ENCODE measurements at places on chromosomes 1 and 21.

DNA sequence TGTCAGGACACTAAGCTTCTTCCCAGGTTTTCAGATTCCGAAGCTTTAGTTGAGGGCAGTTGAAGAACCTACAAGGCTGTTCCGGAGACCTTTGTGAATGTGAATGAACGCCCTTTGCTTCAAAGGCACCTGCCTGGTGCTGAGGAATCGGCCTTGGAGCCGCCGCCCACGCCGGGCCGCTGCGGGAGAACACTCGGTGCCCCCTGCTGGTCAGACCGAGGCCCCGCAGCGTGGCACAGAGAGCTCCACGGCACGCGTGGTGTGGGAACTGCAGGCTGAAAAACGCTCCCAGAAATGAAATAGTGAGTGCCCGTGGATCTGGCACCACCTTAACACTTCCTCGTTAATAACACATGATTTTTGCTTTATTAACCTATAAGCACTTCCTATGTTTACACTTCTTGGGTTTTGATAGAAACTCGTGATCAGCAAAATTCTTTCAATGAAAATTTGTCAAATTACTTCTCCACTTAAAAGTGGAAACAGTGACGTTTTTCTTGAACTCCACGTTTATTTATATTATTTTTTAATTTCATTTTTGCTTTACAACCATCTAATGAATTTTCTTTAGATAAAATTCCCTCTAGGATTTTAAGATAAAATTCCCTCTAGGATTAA, 460.6 kb downstream of the DSCAM start:
- DNase-seq: no peak

- DNase-seq: no peak
These were observed 21.3 kb downstream of the SOAT1 start for GRCh38 chr1:179314928-179315327.

DNA sequence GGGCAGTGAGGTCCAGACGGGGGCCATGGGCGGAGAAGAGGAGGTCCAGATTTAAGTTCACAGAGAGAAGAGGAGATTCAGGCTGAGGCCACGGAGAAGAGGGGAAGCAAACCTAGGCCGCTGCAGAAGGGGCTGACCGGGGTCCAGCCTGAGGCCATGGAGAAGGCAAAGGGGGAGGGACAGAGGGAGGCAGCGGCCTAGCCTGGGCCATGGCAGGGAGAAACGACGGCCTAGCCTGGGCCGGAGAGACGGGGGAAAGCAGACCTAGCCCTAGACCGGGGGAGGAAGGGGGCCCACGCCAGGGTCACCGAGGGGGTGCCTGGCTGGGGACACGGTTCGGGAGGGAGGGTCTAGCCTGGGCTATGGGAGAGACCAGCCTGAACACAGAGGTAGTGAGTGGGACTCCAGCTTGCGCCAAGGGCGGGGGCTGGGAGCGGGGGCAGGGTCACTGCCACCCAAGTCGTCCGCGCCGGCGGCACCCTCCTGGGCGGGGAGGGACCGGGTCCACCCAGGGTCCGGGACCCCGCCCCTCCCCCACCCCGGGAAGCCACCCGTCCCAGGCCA, 459 bp downstream of the CAPZB start:
- DNase-seq: no peak

GRCh38 chr1:6807782-6808181, 22.5 kb downstream of the CAMTA1 start:
- DNase-seq: no peak

DNA sequence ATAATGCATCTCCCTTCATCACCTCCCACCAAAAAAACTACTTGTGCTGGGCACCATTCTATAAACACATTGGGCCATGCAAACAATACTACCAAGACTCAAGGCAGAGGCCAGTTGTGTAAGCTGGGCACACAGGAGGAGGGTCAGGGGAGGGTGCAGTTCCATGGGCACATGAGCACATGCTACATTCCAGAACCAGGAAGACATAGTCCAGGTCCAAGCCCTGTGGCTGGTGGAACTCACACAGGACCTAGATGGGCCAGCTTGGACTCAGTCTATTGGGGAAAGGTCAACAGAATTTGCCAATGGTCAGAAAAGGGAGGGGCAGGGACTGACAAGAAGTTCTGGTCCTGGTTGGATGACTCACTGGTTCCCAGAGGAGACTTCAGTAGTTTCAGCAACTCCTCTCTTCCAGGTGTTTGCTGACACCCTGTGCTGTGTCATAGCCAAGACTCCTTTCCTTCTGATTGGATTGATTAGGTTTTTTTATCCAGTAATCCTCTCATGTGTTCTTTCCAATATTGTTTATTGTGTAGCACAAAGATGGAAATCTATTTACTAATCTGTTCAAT, 249.7 kb downstream of the C1orf94 start:
- no peak for DNase-seq

GRCh38 chr1:4653328-4653660, 1.1 kb upstream of the AJAP1 start:
- DNase-seq: no peak

Measured in chondrocyte (in vitro differentiated cells).